ENCODE measurements at places on chromosomes 6 and 20.
A peak's percentile ranks its signal among the peaks of the same experiment; 100 is the strongest.

DNA sequence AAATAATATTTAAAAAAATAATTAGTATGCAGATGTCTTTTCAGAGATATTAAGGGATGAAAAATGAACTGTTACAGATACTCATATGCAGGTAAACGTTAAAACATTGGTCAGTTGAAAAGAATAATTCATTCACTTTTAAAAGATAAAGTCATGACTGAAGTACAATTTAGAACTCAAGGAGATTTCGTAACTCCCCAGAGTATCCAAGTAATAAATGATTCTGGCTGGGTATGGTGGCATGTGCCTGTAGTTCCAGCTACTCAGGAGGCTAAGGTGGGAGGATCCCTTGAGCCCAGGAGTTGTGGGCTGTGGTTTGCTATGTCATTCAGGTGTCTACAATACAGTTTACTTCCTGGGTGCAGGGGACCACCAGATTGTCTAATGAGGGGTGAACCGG is 122.3 kb upstream of the TMEM181 start:
- no peak for DNase-seq

- DNase-seq = no peak
These were observed 23.6 kb downstream of the CEP57L1 start for GRCh38 chr6:109118871-109119354.

GRCh38 chr6:101394936-101395335 is 1.4 kb downstream of the GRIK2 start:
- DNase-seq = peak; percentile 21

DNA sequence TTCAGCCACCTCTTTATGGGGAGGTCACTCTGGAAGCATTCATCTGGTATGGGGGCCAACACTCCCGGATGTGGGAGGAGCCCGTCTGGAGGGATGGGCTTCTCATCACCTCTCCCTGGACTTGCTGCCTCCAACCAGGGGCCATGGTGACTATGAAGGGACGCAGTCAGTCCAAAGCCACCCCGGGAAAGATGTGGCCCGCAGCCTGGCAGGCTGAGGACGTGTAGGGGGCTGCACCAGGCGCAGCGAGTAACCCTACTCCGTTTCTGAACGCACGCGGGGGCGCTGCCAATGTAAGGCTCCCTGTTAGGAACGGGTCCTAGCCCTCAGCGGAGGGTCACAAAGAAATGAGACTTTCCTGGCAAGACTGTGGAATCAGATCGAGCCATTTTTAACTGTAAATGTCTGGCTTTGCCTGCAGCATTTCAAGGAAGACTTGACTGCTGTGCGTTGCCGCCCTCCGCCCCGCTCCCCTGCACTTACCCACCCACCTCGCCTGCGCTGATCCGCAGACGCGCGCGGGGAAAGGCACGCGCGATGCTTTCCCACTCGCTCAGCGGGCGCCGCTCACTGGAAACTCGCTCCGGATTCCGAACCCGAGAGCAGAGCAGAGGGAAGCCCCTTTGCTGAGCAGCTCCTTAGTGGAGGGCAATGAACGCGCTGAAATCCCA is 55.1 kb downstream of the IL20RA start:
- DNase-seq = peak; percentile 37

DNA sequence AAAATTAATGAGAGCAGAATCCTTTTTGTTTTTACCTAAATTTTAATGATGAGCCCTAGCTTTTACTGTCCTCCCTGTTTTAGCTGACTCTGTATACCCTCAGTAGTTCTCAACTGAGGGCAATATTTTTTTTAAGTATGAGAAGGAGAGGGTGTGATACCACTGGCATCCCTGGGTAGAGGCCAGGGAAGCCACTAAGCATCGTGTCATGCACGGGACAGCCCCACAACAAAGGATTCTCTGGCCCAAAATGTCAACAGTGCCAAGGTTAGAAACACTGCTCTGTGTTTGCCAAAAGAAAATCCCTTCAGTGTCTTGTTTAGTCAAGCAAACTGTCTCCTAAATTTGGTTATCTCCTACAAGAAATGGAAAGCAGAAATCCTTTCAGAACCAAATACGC is 210.4 kb downstream of the KCNQ5 start:
- no peak for DNase-seq

- no peak for DNase-seq
These were observed 16.9 kb downstream of the RARS2 start for GRCh38 chr6:87572883-87573282.
